ENCODE measurements at places on chromosomes 4 and X.

DNA sequence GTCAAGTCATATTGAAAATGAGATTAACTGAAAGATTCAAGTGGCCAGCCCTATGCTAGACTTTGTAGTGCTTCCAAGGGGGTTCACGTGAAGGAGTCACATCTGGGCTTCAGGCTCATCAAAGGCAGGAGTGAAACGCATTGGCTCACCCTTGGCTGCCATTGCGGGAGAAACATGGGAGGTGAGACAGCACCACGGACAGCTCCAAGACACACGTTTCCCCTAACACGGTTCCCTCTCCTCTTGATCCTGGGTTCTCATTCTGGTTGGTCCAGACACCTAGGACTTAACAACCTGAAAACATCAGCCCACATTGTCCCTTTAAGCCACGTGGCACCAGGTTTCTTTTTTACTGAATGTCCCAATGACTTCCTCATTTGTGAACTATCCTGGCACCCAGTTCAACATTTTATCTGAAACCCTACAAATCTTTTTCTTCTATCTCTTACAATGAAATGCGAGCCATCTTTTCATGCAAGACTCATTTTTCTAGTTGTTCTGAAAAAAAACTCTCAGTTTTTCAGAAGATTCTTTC, 279.0 kb upstream of the VCX3A start:
- H3K27ac ChIP-seq: no peak overlapping the region
- no peaks in the 10 kb centered on the region for H3K4me1 ChIP-seq
- H3K4me3 ChIP-seq: no peak overlapping the region
- H3K27me3 ChIP-seq: no peaks in the 10 kb centered on the region
- no peak for DNase-seq

GRCh38 chr4:10629394-10629793, 55.2 kb downstream of the CLNK start:
- H3K27ac ChIP-seq: no peak overlapping the region
- H3K36me3 ChIP-seq: no peaks in the 10 kb centered on the region
- DNase-seq: no peak
- no peaks in the 10 kb centered on the region for H3K4me1 ChIP-seq
- no peaks in the 10 kb centered on the region for H3K27me3 ChIP-seq
- no peak overlapping the region for H3K4me3 ChIP-seq

- no peaks in the 10 kb centered on the region for H3K36me3 ChIP-seq
- H3K4me1 ChIP-seq: no peaks in the 10 kb centered on the region
- no peak overlapping the region for H3K27ac ChIP-seq
Measured at GRCh38 chr4:89324671-89325070, 17.1 kb upstream of the GPRIN3 start.

- no peaks in the 10 kb centered on the region for H3K27me3 ChIP-seq
- DNase-seq: peak; percentile 5
- no peaks in the 10 kb centered on the region for H3K4me1 ChIP-seq
- no peak overlapping the region for H3K27ac ChIP-seq
Measured at GRCh38 chr4:189202182-189202868, 738.3 kb upstream of the FRG1 start.

- no peak overlapping the region for H3K4me3 ChIP-seq
- H3K4me1 ChIP-seq: no peaks in the 10 kb centered on the region
- peaks cover 3% of the 10 kb centered on the region for H3K27me3 ChIP-seq
- no peak for DNase-seq
Measured at GRCh38 chr4:183950536-183950935, 45.4 kb downstream of the STOX2 start.

DNA sequence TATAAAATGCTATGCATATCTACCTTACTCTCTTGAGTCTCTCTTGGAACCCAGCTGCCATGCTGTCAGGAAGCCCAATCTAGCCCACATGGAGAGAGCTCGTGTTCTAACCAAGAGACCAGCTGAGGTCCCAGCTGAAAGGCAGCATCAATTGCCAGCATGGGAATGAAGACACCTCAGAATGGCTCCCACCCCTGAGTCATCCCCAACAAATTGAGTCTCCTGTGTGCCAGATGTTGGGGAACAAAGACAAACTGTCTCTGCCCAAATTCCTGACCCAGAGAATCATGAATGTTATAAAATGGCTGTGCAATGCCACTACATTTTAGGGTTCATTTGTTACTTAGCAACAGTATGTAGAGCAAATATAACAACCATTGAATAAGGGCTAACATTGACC, 105.2 kb upstream of the STX18 start:
- H3K27ac ChIP-seq: no peak overlapping the region
- no peaks in the 10 kb centered on the region for H3K4me1 ChIP-seq
- H3K4me3 ChIP-seq: no peak overlapping the region
- no peaks in the 10 kb centered on the region for H3K27me3 ChIP-seq
- no peak for DNase-seq

GRCh38 chrX:65241059-65241721, 264.9 kb upstream of the ZC4H2 start:
- no peaks in the 10 kb centered on the region for H3K36me3 ChIP-seq
- no peak overlapping the region for H3K27ac ChIP-seq
- no peaks in the 10 kb centered on the region for H3K27me3 ChIP-seq
- H3K4me1 ChIP-seq: no peaks in the 10 kb centered on the region

GRCh38 chr4:54165438-54165837, 63.7 kb upstream of the PDGFRA start:
- no peak overlapping the region for H3K4me3 ChIP-seq
- H3K27me3 ChIP-seq: no peaks in the 10 kb centered on the region
- H3K27ac ChIP-seq: no peak overlapping the region
- H3K36me3 ChIP-seq: no peaks in the 10 kb centered on the region
- DNase-seq: no peak
- no peaks in the 10 kb centered on the region for H3K4me1 ChIP-seq

- H3K27me3 ChIP-seq: no peaks in the 10 kb centered on the region
- H3K36me3 ChIP-seq: no peaks in the 10 kb centered on the region
- no peak overlapping the region for H3K4me3 ChIP-seq
- H3K27ac ChIP-seq: no peak overlapping the region
- DNase-seq: no peak
- no peaks in the 10 kb centered on the region for H3K4me1 ChIP-seq
Measured at GRCh38 chr4:114076899-114077570, 97.6 kb upstream of the ARSJ start.

Measured in CD4-positive, alpha-beta T cell (primary cell).